Liver (tissue), 10 donors: ENCODE measurements at places on chromosomes 6 and 20.

DNA sequence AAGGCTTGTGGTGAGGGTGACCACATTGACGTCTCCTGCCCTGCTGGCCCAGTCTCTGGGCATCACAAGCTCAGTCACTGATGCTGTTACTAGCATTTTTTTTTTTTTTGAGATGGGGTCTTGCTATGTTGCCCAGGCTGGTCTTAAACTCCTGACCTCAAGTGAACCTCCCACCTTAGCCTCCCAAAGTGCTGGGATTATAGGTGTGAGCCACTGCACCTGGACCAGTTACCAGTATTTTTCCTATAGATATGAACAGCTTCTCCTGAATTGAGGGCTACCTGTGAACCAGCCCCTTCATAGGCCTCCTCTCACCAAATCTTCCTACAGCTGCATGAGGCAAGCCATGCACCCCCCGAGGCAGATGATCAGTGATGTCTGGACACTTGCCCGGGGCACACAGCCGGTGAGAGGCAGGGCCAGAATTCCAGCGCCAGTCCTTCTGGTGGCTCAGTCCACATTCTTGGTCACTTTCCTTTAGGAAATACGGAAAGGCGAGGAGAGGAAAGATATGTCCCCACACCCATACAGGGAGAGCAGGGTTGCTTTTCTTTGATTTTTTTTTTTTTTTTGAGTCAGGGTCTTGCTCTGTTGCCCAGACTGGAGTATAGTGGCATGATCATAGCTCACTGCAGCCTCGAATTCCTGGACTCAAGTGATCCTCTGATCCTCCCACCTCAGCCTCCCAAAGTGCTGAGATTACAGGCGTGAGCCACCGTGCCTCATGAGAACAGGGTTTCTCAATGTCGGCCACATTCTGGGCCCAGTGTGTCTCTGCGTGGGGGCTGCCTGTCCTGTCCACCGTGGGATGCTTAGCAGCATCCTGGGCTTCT, 50.7 kb downstream of the UBE2V1 start:
- DNase-seq = no peak
- no peak overlapping the region for H3K27ac ChIP-seq
- H3K36me3 ChIP-seq = no peaks in the 10 kb centered on the region
- H3K27me3 ChIP-seq = no peaks in the 10 kb centered on the region

DNA sequence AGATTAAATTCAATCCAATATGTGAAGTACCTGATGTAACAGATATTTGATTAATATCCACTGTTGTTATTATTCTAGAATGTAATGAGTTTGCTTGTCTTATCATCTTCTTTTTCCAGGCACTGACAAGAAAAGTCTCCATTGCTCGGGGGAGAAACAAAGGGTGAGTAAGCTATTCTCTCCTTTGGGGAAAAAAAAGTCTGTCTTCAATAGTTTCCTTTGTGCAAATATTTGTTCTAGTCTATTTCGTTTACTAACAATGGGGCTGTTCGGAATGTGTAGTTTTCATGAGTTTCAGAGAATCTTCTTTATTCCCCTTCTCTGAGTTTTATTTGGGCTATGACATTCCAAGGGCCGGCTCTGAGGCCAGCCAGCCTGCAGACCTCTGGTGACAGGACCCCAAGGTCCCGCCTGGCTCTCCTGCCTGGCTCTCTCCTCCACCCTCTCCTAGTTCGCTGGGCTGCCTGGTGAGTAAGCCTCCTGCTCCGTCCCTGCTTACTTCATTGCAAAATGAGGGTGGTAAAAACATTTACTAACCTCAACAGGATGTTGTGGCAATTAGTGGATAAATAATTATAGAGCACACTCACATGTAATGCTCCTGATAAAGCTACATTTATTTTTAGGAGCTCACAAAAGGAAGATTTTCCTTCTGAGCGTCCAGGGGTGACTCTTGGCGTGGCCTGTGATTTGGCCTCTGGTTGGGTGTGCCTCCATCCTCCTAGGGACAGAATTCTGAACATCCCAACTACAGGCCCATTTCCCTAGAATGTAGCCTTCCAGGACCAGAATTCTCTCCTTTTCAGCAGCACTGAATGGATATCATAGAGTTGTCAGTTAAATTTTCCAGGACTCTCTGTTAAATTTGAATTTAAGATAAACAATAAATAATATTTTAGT, 43.1 kb upstream of the SNX9 start:
- H3K4me3 ChIP-seq = no peak overlapping the region
- H3K4me1 ChIP-seq = no peaks in the 10 kb centered on the region
- no peaks in the 10 kb centered on the region for H3K36me3 ChIP-seq
- no peak for DNase-seq
- H3K27ac ChIP-seq = no peak overlapping the region

- H3K4me3 ChIP-seq = no peak overlapping the region
- no peaks in the 10 kb centered on the region for H3K36me3 ChIP-seq
- no peak for DNase-seq
- no peaks in the 10 kb centered on the region for H3K27me3 ChIP-seq
- no peaks in the 10 kb centered on the region for H3K4me1 ChIP-seq
- no peak overlapping the region for H3K27ac ChIP-seq
These were observed 258.8 kb downstream of the ARHGAP18 start for GRCh38 chr6:129451187-129451586.

DNA sequence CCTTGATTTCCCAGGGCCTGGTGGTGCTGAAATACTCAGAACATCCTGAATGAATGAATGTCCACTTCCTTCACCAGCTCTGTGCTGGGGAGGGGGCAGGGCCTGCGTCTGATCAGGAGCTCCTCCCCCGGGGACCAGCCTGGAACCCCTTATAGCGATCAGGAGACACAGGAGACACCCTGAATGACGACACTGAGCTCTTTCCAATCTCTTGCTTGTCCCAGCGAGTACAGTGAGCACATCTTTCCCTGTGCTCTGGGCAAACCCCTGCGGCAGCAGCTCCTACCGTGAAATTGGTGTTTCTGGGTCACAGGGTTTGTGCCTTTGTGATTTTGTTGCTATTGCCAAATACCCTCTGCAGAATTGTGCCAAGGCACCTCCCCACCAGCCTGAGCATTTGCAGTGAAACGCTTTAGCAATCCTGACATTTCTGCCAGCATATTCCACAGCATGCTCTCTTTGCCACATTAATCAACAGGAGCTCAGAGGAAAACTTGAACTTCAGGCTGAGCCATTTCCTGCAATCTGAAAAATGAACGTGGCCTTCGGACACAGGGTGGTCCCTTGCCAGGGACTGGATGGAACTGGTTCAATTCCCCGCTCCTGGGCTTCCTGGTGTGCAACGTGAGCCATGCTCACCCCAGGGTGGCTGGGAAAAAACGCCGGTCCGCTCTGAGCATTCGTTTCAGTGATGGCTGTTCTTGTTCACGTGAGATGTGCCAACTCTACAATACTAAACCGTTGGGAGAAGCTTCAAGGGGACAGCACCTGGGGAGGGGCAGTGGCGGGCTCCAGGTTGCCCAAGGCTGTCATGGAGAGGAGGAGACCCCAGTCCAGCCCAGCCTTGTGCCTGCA, 23.1 kb upstream of the MRGBP start:
- no peaks in the 10 kb centered on the region for H3K36me3 ChIP-seq
- H3K27ac ChIP-seq = peak overlapping the region; percentile 83
- H3K4me1 ChIP-seq = peaks cover 73% of the 10 kb centered on the region
- no peaks in the 10 kb centered on the region for H3K27me3 ChIP-seq
- H3K4me3 ChIP-seq = no peak overlapping the region
- no peak for DNase-seq
